ENCODE measurements at places on chromosomes 6 and 20.

- no peak for DNase-seq
Measured at GRCh38 chr6:121285041-121285440, 49.2 kb downstream of the TBC1D32 start.

DNA sequence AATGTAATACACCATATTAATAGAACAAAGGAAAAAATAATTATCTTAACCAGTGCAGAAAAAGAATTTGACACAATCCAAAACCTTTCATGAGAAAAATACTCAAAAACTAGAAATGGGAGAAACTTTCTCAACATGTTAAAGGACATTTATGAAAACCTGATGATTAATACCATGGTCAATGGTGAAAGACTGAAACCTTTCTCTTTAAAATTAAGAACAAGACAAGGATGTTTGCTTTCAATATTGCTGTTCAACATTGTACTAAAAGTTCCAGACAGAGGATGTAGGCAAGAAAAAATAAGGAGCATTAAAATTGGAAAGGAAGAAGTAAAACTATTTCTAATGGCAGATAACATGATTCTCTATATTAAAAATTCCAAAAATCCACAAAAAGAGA, 981.3 kb upstream of the FLRT3 start:
- no peak for DNase-seq

GRCh38 chr6:31651602-31652191, 764 bp downstream of the BAG6 start:
- peak; percentile 82 for DNase-seq

GRCh38 chr6:31621991-31622390, 1.5 kb downstream of the PRRC2A start:
- DNase-seq, result no peak

DNA sequence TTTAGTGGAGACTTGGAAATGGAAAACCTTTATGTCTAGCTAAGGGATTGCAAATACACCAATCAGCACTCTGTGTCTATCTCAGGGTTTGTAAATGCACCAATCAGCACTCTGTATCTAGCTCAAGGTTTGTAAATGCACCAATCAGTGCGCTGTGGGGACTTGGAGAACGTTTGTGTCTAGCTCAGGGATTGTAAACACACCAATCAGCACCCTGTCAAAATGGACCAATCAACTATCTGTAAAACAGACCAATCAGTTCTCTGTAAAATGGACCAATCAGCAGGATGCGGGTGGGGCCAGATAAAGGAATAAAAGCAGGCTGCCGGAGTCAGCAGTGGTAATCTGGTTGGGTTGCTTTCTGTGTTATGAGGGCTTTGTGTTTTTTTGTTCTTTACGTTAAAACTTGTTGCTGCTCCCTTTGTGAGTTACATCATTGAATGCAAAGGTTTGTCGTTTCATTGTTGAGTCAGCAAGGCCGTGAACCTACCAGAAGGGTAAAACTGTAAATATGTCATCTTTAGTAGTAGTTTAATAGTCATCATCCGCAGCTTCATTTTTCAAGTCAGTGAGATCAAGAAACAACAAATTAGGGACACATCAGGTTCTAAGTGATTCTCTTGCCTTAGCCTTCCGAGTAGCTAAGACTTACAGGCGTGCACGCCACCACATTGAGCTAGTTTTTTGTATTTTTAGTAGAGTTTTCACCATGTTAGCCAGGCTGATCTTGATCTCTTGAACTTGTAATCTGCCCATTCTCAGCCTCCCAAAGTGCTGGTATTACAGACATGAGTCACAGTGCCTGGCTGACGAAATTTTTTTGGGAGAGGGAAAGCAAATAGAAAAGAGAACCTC, 22.7 kb upstream of the NUP153 start:
- DNase-seq, result no peak

- no peak for DNase-seq
Measured at GRCh38 chr6:37288247-37288646, 30.3 kb upstream of the TMEM217 start.

DNA sequence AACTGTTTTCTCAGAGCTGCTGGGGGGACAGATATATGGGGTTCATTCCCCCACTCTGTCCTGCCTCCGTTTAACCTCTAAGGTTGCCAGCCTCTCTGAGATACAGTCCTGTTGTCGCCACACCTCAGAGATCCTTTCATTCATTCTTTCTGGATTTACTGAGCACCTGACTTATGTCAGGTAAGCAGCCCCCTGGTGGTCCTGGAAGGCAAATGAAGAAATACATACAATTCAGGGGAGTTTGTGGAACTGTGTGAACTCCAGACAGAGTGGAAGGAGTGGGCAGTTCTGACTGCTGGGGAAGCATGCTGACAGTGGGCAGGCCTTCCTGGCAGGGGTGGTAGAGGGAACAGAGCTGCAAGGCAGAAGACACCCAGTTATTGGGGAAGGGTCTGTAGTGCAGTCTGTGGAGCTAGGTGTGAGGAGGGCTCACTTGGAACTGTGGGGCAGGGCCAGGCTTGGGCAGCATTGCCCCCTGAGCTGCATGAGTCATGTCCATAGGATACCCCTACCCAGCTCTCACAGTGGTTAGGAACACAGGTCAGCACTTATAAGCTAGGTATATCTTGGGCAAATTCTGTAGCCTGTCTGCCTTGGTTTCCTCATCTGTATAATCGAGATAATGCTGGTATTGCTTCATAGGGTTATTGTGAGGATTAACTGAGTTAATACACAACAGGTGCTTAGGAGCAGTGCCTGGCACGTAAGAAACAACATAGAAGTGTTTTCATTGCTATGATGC, 12.8 kb upstream of the SGK2 start:
- no peak for DNase-seq
